Amniotic stem cell (primary cell): ENCODE measurements at places on chromosomes 2 and 18.

DNA sequence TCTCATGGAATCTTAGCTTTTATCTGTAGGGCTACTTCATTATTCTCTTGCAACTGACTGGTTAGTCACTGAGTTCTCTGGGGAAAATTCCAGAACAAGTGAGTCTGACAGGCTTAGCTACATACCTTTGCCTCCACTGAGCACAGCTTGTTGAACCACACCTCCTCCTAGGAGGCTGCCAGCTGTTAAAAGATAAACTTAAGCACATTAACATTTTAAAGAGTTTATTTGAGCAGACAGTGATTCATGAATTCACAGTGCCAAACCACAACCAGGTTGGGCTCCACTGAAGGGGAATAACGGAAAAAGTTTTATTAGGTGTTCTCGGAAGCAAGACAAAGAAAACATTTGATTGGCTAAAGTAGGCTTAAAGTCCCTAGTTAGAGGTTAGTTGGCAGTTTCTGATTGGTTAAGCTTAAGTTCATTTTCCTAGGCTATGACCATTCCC is 12.5 kb upstream of the SLC38A11 start:
- DNase-seq, result no peak

DNA sequence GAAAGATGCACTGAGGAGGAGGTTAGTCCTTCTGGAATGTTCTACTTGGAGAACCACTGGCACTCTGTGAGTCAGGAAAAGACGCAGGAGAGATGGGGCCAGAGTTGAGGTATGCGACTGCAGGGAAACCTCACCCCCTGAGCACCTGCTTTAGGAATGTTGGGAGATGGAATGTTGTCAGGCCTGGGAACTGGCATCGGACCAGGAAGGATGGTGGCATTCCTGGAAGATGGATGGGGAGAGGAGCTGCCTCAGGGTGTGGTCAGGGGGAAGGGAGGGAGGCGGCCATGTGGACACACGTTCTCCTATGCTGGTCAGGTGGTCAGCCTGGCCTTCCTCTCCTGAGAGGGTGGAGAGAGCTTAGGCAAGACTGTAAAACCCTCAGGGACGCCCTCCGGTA is 146.3 kb downstream of the CELF4 start:
- DNase-seq, result no peak

DNA sequence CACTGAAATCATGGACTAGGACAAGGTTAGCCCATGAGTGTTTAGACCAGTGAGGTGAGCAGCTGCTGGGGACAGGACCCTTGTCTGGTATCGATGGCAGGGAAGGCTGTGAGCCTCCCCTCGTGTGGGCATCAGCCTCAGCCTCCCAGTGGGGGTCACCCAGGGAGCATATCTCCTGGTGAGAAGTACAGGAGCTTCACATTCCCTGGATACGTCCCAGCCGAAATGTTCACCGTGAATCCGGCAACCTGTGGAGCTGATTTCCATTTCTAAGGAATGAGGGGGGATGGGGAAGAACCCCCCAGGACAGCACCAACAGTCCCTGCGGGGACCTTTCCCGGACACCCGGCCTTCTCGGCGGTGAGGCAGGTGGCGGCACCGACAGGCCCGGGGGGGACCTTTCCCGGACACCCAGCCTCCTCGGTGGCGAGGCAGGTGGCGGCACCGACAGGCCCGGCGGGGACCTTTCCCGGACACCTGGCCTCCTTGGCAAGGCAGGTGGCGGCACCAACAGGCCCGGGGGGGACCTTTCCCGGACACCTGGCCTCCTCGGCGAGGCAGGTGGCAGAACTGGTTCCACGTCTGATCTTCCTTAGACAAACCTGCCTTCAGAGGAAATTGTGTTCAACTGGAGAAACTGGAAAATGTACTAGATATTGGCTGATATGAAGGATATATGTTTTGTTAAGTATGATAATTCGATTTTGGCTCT is 21.2 kb downstream of the RTP5 start:
- no peak for DNase-seq

- no peak for DNase-seq
These were observed 1367.7 kb upstream of the CELF4 start for GRCh38 chr18:38933322-38933721.

GRCh38 chr2:56102866-56103265 is 80.9 kb upstream of the CCDC85A start:
- no peak for DNase-seq

GRCh38 chr2:17803497-17803896 is 12.8 kb upstream of the MSGN1 start:
- DNase-seq, result no peak

DNA sequence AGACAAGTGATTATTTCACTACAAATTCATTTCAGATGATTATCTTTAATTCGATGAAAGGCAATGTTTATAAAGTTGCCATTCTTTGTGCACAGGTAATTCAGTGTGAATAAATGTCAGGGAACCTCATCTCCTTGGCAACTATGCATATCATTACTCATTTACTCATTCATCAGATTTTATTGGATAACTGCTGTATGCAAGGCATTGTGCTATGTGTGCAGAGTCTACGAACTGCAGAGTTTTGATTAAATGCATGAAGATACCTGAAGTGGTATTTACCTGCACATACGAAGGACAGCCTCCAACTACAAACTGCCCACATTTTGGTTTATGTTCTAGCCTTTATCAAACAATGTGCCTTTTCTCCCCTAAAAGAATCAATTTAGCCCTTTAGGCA is 3.5 kb downstream of the RND3 start:
- no peak for DNase-seq

- DNase-seq, result no peak
These were observed 122.4 kb downstream of the PTGR3 start for GRCh38 chr18:75086494-75087034.

GRCh38 chr18:58097121-58097906 is 53.3 kb downstream of the NEDD4L start:
- DNase-seq, result no peak

DNA sequence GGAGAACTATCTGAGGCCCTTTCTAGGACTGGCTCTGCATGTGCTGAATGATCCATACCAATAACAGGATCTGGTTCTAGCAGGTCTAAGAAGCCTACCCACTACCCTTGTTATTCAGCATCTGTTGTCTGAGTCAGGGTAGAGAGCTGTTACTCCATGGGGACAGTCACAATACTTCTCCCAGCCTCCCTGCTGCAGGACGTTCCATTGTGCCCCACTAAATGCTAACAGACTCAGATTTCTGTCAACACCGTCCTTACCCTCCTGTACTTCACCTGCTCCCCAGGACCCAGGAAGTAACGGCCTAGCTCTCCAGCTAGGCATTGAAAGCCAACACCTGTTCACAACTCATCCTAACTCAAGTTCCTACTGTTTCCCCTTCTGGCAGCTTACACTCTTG is 719.7 kb upstream of the ID2 start:
- DNase-seq, result no peak

DNA sequence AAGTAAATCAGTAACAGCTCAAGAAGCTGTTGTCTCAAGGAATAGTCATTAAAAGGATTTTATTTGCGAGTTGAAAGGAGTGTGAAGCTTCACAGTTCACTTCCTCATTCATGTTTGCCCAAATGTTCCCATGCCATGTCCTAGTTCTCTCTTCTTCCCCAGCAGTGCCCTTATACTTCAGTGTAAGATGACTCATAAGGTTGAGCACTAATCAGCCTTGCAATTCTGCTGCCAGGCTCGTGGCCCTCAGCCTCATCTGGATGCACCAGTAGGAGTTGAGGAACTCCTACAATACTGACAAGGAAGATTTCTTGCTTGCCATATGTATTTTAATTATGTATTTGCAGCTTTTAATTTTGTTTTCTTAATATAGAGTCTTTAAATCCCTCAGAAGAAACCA is 1980.4 kb downstream of the SUCLG1 start:
- DNase-seq, result no peak

DNA sequence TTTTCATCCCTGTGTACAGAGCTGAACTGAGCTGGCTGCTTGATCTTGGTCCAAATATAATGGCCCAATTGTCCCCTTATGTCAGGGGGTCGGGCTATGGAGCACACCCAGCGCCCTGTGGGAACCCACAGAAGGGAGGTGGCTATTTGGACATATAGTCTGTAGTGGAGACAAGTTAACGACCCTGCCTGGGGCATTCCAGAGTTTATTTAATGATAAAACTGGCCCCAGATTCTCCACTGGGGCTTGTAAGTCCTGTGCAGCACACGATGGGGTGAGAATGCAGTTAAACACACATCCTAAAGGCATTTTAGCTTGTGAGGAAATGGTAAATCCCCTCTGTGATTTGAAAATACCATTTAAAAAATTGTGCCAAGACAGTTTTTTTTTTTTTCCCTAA is 72.9 kb downstream of the QPCT start:
- peak; percentile 43 for DNase-seq

- DNase-seq, result no peak
These were observed 23.8 kb upstream of the HPCAL1 start for GRCh38 chr2:10278763-10279471.

GRCh38 chr2:111171337-111171930 is 50.7 kb downstream of the BCL2L11 start:
- no peak for DNase-seq

DNA sequence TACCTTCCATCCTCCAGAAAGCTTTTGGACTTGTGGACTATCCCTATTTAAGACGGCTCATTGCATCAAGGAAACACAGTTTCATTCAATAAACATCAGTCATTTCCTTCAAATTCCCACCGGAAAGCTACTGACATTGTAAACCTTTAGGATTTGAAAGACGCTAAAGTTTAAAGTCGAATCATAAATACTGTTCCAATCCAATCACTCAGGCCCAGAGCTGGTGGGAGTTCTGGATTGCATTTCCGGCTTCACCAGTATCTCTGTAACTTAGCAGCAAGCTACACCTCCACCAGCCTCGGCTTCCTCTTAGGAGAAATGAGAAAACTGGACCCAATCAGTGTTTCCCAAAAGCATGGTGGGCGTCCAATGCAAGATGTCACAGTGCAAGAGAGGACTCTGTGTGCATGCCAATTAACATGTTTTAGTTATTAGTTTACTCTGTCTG is 1.6 kb downstream of the WDFY1 start:
- peak; percentile 8 for DNase-seq

- no peak for DNase-seq
These were observed 16.8 kb downstream of the GPD2 start for GRCh38 chr2:156452971-156453370.

DNA sequence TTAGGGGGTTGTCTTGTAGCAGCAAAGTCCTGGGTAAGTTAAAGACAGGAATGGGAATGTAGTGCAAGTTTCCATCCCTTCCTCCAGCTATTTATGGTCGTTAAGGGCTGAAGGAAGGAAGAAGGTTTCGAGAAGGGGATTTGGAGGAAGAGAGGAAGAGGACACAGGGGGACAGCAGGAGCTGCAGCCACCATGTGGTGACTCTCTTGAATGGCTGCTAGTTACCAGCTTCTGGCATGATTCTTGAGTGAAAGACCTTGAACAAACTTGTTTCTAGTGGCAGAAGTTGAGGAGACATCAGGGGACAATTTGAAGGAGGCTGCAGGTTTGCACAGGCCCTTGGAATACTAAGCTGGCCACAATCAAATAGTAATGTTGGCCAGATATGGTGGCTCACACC is 116.6 kb downstream of the MTX2 start:
- DNase-seq, result no peak

DNA sequence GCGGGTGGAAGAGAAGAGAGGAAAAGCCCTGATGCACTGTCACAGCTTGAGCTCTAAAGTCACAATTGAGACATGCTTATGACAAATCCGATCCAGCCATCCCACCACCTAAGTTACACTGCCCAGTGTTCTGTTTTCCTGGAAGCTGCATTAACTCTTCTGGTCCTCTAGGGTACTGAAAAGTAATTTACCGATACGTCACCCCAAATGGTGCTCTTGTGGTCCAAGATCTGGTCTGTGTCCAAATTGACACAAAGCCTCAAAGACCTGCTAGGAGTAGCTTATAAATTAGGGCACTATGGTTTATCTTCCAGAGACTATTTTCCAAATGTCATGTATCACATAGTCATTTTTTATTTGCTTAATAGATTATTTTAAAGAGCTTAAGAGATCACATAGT is 186.7 kb upstream of the ETAA1 start:
- DNase-seq, result no peak

- DNase-seq, result peak; percentile 80
These were observed 55.4 kb upstream of the GLI2 start for GRCh38 chr2:120680136-120680761.

GRCh38 chr2:95057535-95058370 is 32.2 kb downstream of the MAL start:
- no peak for DNase-seq

DNA sequence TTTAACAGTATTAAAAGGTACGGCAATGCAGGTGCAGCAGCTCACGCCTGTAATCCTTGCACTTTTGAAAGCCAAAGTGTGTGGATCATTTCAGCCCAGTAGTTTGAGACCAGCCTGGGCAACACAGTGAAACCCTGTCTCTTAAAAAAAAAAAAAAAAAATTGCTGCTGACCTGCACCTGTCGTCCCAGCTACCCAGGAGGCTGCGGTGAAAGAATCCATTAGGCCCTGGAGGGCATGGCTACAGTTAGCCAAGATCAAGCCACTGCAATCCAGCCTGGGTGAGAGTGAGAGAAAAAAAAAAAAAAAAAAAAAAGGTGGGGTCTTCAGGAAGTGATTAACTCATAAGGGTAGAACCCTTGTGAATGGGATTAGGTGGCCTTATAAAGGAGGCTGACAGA is 12.8 kb downstream of the CUL3 start:
- DNase-seq, result no peak

- no peak for DNase-seq
These were observed 14.8 kb downstream of the HS6ST1 start for GRCh38 chr2:128303911-128304310.

- no peak for DNase-seq
These were observed at the start of gene SALL3 for GRCh38 chr18:78979730-78980278. Gene SALL3, plus strand, starts transcription at chr18:78979818. Its CDS starts 457 bp downstream, at chr18:78980275.

- DNase-seq, result no peak
These were observed 10.1 kb downstream of the RRM2 start for GRCh38 chr2:10132596-10132995.

DNA sequence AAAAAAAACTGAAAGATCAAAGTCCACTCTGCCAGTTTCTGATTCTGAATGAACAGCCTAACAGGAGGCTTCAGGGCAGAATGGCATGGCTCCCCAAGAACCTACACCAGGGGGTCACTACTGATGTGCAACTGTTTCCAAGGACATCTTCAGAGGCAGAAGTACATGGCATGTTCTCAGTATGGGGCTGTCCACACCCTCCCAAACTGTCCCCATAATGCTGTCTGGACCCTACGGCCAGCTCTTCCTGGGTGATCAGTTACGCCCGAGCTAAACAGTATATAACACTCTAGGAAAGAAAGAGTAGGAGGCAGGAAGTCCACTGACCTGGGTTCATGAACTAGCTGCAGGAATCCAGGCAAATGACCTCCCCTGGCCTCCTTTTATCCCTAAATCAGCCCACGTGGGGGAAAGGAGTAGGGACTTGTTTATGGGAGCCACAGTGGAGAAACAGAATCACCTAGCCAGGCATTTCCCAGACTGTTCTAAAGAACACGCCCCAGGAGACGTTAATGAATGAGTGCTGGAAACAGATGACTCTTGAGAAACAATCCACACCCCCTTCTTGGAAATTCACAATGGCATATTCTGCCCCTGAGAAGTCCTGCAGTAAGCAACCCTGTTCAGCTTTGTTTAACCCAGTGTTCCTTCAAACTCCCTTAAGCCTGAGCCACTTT is 2.5 kb downstream of the TMBIM1 start:
- DNase-seq, result no peak
